ENCODE measurements at places on chromosomes 6 and 20.

DNA sequence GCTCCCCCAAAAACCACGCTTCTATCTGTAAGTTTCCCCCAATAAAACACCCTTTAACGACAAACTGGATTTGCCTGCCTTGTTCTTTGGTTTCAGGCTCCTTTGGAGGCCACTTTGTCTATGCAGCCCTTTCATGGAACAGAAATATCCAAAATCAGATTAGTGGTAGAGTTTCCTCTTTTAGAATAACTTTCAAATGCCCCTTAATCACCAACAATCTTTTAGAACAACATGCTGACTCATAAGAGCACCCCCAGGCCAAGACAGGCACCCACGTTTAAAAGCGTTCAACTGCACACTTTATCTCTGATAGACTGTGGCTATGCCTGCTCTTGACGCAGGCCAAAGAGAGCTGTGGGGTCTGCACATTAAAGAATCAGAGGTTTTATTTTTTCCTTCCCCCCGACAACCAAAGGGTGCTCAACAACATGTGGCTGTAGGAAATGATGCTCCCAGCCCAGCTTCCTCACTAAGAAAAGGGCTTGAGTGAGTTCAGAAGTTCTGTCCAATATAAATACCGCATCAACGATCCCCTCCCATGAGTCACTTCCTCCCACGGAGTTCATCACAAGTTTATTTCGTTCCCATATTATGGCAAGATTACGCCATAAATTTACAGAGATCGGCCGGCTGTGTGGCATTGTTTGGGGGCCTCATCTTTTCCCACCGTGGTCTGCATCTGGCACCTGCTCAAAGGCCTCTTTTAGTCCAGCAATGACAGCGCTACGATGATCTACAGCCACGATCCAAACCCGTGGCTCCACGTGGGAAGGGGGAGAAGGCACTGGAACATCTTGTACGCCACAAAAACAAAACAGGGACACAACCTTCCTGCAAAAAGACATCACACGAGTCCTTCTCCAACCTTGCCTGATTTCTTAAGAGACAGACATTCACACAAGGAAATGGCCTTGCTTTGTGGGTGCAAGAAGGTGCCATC lies 88.8 kb upstream of the NFATC2 start:
- no peak for DNase-seq

- DNase-seq = no peak
Observed at GRCh38 chr6:5997420-5997987, 9.2 kb downstream of the NRN1 start.

GRCh38 chr6:97630604-97631003 lies 347.6 kb upstream of the MMS22L start:
- no peak for DNase-seq

GRCh38 chr20:40584130-40584809 lies 104.8 kb downstream of the MAFB start:
- DNase-seq = no peak

DNA sequence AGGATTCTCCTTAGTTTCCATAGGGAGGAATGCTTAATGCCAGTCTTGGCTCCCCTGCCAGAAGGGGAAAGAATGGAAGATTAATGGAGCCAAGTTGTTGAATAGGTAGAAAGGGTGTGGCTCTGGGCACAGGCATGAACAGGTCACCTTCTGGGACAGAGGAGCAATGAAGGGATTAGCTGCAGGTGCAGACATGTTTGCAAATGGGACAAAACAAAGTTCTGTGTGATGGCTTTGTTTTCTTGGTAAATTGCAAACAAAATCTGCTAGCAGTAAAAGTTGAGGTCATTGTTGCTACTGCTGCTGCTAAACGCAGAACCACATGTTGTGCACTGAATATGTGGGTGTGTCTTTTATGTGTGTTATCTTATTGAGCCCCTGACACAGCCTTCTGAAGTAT lies 93.3 kb downstream of the PERP start:
- no peak for DNase-seq

- DNase-seq = no peak
Observed at GRCh38 chr6:154447954-154448353, 62.5 kb downstream of the CNKSR3 start.

Measured in CD8-positive, alpha-beta T cell (primary cell).